ENCODE measurements at places on chromosomes 2 and 18. TPM values are rescaled to one million over a fixed set of nuclear protein-coding genes. Genes with fewer than 3 reads are reported as not detected.

DNA sequence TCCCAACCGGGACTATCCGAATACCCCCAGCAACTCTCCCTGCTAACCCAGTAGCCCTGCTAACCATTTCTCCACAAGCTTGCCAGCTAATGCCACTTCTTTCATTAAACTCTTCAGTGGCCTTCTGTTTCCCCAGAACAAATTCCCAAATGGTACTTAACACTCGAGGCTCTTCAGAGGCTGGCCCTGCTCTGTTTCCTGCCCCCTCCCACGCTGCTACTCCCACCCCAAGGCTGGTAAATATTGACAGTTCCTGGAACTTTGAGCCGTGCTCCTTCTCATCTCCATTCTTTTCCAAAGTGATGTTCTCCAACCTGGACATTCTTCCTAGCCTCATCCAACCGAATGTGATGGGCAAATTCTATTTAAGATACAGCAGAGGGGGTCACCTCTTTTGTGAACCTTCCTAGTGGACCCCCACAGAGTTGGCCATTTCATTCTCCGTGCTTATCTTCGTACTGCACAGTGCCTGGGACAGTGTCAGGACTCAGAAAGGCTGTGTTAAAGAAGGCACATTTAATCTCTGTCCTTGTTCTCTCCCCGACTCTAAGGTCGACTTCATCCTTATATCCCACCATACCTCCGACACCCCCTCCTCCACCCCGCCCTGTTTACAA lies 3.2 kb upstream of the KIDINS220 start:
- DNase-seq = no peak

GRCh38 chr2:240556553-240557100 lies 1.2 kb downstream of the ANKMY1 start:
- peak; percentile 83 for DNase-seq

DNA sequence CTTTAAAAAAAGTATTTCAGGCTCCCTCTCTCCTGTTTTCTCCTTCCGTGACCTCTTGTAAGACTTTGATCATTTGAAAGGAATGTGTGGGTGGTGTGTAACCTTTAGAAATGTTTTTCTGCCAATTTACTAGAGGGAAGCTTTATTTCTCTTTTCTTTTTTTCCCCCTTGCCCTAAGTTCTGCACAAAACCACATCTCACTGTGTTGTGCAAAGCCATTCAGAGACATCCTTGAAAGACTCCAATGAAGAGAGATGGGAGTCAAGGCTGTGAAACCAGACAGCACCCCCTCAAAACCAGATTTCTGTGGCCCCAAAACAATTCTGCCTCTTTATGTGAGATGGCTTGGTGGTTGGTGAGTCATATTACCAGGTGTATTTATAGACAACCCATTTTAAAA lies 184.6 kb upstream of the ERBB4 start:
- no peak for DNase-seq

DNA sequence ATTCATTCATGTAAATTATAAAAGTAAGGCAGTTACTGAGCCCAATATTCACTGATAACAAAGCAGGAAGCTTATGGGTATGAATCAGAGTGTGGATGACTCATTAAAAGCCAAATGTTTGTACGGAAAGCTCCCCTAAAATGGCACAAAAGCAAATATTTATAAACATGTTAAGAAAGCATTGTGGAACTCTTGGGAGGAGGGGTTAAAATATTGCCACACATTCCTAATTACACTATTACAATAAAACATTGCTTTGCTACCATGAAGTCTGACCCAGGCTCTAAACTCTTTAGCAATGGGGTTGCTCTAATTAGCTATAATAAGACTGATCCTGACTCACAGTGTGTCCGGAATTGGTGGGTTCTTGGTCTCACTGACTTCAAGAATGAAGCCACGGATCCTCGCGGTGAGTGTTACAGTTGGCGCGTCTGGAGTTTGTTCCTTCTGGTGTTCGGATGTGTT lies 110.9 kb downstream of the NAB1 start:
- DNase-seq = no peak

- no peak for DNase-seq
Measured at GRCh38 chr2:172516299-172516698, 39.6 kb upstream of the PDK1 start.

- no peak for DNase-seq
Measured at GRCh38 chr18:48296581-48296980, 112.6 kb downstream of the ZBTB7C start.

DNA sequence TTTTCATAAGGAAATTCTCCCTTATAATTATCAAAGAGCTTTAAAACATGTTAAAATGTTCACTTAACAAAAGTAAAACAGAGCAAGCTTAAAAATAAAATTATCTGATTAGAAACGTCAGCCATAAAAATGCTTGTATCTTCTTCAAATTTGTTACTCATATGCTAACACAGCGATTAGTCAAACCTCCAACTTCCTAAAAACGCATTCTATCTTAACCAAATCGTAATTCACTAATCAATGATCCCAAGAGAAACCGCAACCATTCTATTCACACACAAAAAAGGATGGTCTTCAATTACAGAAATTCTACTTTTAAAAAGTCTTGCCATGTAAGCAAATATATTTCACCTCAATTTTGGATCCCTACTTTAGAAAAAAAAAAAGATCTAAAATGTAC lies 1.9 kb downstream of the STK17B start:
- no peak for DNase-seq

- peak; percentile 38 for DNase-seq
Measured at GRCh38 chr2:46353509-46353908, 56.3 kb downstream of the EPAS1 start.

GRCh38 chr2:229610333-229610732 lies 104.0 kb downstream of the DNER start:
- DNase-seq = no peak

- DNase-seq = no peak
Measured at GRCh38 chr2:212640428-212640827, 101.8 kb upstream of the ERBB4 start.

GRCh38 chr2:193276560-193276959 lies 1081.8 kb upstream of the TMEFF2 start:
- no peak for DNase-seq

DNA sequence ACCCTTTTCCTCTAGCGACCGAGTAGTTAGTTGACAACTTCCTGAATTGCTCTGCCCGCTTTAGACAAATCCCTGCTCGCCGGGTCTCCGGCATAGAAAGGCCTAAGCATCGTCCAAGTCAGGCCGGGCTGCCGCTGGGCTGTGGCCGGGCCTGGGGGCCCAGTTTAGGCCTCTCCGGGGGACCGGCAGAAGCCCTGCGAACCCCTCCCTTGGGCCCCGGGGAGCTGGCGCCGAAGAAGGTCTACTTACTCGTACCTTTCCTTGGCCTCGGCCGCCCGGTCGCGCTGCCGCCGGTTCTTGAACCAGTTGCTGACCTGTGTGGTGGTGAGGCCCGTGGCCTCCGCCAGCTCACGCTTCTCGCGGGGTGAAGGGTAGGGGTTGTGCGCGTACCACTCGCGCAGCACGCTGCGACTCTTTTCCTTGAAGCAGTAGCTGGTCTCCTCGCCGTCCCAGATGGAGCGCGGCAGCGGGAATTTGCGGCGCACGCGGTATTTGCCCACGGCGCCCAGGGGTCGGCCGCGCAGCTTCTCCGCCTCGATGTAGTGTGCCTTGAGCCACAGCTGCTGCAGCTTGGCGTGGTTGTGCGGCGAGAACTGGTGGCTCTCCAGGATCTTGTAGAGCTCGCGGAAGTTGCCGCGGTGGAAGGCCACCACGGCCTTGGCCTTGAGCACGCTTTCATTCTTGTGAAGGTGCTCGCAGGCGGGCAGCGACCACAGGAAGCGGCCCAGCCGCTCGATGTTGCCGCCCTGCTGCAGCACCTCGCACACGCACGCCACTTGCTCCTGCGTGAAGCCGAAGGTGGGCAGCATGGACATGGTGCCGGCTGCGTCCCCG lies 739 bp downstream of the SIX2 start:
- DNase-seq = peak; percentile 37

DNA sequence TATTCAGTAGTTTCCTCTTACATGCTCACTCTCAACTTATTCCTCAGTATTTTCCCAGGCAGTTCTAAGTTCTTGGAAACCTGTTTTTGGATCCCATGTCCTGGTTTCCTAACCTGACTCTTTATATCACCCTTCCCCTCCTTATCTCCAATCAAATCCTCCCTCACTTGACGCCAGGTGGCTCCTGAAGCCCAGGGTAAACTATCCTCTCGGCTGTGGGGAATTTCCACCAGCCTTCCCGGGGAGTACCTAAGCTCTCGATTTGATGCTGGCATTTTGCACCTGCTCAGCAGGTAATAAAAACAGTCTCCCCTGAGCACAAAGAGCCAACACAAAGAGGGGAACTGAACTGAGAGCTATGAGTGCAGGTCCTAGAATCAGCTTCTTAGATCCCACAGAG lies 538.0 kb downstream of the SLC4A3 start:
- DNase-seq = no peak

DNA sequence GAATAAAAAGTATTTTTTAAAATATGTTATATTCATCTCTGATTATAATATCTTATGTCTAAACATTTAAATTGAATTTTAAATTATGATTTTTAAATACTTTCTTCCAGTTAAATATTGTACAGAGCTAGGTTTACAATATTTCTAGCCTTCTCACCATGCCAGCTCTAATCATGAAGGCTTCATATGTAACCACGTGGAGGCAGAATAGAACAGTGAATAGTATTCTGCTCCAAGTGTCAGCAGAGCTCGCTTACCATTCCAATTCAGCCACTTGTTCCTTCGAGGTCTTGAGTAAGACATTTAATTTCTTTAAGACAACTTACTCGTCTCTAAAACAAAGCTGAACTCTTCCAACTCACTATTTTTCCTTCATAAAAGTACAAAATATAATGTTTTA lies 871.8 kb downstream of the SUCLG1 start:
- no peak for DNase-seq

GRCh38 chr2:204019572-204020501 lies 83.3 kb downstream of the ICOS start:
- peak; percentile 85 for DNase-seq

- no peak for DNase-seq
Measured at GRCh38 chr2:223487214-223487846, 114.8 kb downstream of the SCG2 start.

GRCh38 chr18:75128911-75129716 lies 79.8 kb downstream of the PTGR3 start:
- DNase-seq = no peak

DNA sequence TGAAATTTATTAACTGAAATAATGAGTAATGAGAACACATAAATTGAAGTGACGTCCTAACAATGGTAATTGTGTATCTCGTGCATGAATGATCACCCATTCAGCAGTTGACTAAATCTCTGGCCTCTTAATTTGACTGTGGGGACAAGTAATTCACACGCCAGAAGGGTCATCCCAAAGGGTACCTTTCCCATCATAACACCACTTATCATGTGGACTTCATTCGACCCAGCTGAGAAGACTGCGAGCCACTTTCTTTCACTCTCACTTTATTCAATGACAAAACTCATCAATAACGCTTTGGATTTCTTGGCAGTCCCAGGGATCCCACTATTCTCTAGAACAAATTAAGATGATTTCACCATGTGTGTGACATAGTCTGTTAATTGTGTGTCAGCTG lies 62.7 kb upstream of the LYPD1 start:
- no peak for DNase-seq

DNA sequence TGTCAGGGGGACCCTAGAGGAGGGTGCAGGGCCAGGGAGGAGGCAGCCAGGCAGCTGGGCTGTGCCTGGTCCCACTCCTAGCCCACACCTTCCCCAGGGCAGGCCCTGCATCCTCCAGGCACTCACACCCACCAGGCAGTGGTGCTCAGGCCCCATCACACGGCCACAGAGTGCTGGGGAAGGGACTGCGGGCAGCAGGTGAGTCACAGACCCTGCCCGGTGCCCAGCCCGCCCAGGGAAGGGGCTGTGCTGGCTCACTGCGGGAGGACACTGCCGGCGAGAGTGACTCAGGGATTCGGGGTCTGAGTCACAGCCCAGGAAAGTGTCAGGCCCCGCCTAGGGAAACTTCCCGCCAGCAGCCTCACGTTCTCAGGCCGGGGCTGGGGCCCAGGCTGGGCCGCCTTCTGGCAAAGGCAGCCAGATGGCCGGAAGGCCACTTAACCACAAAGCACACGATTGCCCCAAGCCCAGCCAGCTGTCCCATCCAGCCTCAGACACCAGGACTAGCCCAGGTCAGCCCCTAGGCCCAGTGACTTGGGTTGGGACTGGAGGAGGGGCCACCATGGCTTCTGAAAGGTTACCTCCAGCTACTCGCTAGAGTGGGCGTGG lies 42.2 kb downstream of the BIN1 start:
- DNase-seq = peak; percentile 92

DNA sequence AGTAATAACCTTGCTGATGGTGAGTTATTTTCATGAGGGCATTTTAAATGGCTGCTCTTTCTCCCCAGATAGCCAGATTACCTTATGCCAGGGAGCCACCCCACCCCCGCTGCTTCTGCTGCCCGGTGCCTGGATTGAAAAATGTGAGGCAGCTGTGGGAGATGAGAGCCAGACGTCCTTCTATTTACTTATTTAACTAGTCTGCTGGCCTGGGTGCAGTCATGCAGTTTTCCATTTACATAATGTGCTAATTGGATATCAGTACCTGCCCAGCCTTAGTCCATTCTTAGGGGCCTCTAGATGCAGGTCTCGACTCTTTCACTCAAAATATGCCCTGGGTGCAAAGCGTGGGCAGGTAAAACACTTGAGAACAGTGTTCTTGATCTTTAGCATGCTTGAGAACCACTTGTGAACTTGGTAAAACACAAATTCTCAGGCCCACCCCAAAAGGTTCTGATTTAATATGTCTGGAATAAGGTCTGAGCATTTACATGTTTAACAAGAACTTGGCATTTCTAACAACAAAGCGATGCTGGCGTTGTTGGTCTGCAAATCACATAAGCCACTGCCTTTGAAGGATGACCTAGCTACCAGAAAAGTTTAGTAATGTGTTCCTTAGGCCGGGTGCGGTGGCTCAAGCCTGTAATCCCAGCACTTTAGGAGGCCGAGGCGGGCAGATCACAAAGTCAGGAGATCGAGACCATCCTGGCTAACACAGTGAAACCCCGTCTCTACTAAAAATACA lies 154.3 kb downstream of the NRP2 start:
- DNase-seq = no peak

DNA sequence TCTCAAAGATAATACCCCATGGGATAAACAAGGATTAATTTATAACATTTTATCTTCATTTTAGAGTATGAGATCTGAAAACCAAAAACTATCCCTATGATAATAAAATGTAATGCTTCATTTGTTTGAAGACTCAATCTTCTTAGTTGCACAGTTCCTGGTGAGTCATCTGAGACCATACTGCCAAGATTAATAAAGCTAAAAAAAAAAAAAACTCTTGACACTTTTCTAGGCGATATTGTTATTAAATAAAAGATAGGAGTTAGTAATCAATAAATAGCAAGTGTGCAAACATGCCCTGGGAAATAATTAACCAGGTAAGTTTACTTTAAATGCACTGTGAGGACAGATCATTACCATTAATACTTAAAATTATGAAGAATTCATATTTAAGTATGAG lies 83.9 kb downstream of the RPE start:
- no peak for DNase-seq

Gene AQP12A
- total RNA-seq = not detected

Gene ACSL3
- 48.8 TPM for total RNA-seq

Gene SERPINB11
- total RNA-seq = not detected

Gene FBLN7
- 40.6 TPM for total RNA-seq

Gene ZNF397
- total RNA-seq = 21.9 TPM

Gene INPP5D
- total RNA-seq = 40.5 TPM

Gene SCYGR5
- total RNA-seq = not detected

Gene CNTNAP5
- total RNA-seq = not detected

Gene PSMA8
- 2.0 TPM for total RNA-seq

Gene ALPI
- total RNA-seq = not detected

Gene CLASP1
- 75.6 TPM for total RNA-seq

Gene RNF125
- 21.6 TPM for total RNA-seq

All from activated CD4-positive, alpha-beta T cell treated with anti-CD3 and anti-CD28 coated beads for 36 hours (primary cell).